NCI-H524 (cell line): ENCODE measurements at places on chromosomes 1 and 21.

- DNase-seq = no peak
These were observed 789 bp upstream of the GALE start for GRCh38 chr1:23801338-23801748.

GRCh38 chr1:72100771-72101170, 181.6 kb downstream of the NEGR1 start:
- no peak for DNase-seq

DNA sequence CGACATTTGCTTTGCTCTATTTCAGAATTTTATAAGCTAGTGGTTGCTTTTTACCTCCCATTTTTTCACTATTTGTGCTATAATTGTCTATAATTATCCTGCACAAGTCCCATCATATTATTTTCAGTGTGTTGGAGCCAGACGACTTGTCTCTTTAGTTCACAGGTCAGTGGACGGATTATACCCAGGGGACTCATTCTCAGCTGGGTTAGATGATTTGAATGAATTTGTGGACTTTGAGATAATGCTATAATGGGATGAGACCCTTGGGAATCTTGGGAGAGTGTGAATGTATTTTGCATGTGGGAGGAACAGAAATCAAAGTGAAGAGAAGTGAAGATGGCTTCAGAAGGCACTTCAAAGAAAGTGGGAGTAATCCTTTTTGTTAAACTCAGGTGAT, 31.5 kb upstream of the KCNK1 start:
- no peak for DNase-seq

DNA sequence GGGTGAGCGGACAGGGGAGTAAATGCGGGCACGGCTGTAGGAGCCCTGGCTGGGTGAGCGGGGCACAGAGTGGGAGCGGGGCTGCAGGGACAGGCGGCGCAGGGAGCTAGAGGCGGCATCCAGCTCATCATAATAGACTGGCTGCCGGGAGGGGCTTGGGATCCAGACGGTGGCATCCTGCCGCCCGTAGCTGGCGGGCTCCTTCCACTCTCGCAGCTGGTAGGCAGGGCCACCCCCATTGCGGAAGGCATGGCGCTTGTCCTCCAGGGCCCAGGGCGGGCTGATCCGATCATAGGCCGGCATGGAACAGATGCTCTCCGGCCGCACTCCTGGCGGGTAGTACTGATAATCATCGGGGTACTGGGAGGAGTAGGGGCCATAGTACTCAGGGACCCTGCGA, 43.7 kb upstream of the GOLT1A start:
- DNase-seq = peak; percentile 26

GRCh38 chr1:153623101-153623500, 4.2 kb downstream of the S100A13 start:
- DNase-seq = no peak

DNA sequence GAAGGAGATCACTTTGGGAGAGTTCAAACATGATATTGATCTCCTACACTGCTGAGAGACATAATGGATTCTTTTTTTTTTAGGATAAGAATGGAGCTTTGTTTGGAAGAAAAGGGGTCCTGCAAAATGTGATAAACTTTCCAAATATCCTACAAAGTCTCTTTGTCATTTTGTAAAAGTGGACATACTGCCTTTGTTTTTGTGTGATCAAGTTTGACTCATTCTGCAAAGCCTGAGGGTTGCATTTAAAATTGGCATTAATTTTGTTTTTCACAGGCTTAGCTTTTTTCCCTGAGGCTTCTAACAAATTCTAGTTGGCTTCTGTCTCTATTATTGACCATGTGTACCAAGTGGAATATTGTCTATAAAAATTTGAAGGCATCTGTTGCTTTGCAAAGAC, 113.2 kb downstream of the AK5 start:
- DNase-seq = no peak

- DNase-seq = no peak
These were observed 120.0 kb downstream of the NGF start for GRCh38 chr1:115218034-115218405.

- DNase-seq = no peak
These were observed 18.6 kb upstream of the HSPG2 start for GRCh38 chr1:21955501-21956281.

DNA sequence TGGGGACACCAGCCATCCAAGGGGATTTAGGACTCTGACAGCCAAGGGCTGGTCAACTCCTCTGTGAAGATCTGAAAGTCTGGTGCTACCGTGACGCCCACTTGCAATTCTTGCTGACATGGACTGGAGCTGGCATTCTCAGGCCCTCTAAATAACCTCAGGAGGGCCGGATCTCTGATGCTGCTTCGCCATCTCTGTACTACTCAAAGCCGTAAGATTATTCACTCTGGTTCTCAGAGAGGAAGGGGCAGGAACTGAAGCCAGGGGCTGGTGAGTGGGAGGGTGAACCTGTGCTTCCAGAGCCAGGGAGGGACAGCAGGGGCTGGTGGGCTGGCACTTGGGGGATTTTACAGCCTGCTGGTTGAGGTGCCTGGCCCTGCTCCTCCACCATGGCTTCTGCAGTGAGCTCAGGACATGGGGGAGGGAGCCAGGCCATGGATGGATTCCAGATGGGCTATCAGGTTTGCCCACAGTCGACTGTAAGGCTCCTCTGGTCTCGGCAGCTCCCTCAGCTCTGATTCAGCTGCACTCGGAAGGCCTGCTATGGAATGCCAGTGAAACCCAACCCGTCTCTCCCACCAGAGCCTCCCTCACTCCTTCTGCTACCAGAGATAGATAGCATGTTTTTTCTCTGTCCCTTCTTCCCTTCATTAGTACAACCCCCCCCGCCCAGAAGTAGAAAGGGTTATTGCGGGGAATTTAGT, 84.5 kb downstream of the PLXNA2 start:
- no peak for DNase-seq

- DNase-seq = no peak
These were observed 151.9 kb downstream of the TNFSF18 start for GRCh38 chr1:172898866-172899265.

DNA sequence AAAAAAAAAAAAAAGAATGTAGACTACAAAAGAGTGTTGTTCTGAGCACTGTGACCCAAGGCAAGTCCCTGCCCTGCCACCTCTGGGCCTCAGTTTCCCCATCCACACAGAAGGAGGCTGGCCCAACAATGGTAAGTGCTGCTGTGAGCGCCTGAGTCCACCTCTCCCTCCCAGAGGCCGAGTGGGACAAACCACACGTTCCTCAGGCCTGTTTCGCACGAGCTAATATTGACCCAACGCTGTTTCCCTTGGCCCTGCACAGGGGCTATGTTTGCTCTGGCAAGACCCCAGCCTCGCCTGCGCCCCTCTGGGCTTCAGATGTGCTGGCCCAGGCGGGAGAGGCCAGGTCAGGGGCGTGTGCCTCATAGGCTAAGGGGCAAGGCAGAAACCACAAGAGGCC, 12.6 kb upstream of the LAPTM5 start:
- no peak for DNase-seq

DNA sequence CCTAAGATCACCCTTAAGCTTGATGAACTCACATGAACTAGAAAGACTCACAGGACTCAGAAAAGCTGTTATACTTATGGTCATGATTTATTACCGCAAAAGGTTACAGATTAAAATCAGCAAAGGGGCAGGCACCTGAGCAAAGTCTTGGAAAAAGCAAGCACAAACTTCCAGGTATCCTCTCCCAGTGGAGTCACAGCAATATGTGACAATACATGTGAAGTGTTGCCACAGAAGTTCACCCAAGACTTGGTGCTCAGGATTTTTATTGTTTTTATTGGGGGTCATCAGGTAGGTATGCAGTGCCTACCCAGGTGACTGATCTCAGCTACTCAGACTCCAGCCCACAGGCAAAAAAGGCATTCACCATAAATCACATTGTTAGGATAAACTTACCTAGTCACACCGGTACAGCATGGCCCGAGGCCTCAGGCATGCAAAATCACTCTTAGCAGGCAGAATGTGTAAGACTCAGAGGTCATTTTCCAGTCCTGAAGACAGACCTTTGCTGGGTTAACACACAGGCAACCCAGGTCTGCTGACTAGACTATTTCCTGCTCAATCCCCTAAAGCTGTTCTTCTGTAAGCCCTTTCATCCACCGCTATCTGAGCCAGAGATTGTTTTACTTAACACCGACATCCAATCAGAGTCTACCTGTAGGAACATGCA, 55.6 kb downstream of the SSX2IP start:
- no peak for DNase-seq

GRCh38 chr1:150020711-150021110, 10.2 kb upstream of the OTUD7B start:
- no peak for DNase-seq
